Stimulated activated CD4-positive, alpha-beta T cell treated with anti-CD3 and anti-CD28 coated beads, Interleukin-15, amount 100 ng/mL, for 1 hour (primary cell): ENCODE measurements at places on chromosomes 11 and 22.

DNA sequence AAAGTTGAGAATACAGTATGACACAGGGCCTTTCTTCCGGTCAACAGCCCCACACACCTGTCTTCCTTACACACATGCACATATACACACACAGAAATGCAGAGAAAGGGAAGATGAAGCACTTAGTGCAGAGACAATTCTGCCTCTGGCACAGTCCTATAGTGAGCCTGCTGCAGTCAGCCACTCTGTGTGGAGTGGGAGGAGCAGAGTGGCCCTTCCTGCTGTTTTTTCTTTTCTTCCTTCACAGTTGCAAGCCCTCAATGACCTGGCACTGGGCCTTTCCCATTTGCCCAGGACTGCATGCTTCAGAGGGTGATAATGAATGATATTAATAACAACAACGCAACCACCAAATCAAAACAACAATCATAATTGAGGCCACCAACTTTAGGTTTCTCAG is 527.0 kb upstream of the B3GAT1 start:
- no peak for DNase-seq

GRCh38 chr11:122158171-122158570 is 42.2 kb upstream of the BLID start:
- DNase-seq = no peak

GRCh38 chr11:64055077-64055476 is 19.3 kb downstream of the FLRT1 start:
- DNase-seq = no peak

GRCh38 chr11:44886790-44887140 is 63.9 kb downstream of the TP53I11 start:
- no peak for DNase-seq

DNA sequence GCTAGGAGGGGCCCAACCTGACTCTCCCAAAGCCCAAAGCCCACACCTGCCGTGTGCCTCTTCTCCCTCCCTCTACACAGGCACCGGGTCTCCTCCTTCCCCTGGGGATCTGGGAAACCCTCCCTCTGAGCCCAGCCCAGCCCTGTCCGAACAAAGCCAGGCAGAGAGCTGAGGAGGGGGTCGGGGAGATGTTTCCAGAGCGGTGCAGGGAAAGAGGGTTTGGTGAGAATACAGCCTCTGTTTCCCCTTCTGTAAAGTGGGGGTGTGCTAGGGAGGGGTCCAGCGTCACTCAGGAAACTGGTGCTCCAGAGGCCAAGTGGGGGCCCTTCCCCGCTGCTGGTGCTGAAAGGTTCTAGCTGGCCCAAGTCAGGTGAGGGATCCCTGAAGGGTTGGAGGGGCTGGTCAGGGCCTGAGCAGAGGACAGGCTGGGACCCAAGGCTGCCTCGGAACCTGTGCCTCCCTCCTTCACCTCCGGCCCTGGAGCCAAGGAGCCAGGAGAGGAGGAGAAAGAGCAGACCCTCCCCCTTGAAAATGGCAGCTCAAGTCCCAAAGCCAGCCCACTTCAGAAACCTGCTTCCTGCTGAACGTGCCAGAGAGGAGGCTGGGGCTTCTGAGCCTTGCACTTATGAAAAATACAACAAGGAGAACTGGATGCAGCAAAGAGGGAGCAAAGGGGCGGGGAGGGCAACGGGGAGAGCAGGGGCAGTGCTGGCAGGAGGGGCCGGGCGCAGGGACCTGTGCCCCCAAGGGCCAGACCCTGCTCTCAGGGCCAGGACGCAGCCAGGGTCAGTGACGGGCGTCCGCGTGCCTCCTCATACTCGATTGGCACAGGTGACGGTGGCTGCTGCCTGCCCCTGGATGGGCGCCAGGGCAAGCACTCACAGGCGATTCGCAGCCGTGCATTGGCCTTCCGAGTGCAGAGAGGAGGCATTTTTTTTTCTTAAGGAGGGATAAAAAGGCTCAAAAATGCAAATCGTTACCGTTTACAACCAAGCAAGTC is 43.2 kb downstream of the MACROD1 start:
- no peak for DNase-seq

GRCh38 chr11:20118209-20118608 is 42.1 kb downstream of the DBX1 start:
- DNase-seq = no peak
